ENCODE measurements at places on chromosomes 13 and 19. TPM values are rescaled to one million over a fixed set of nuclear protein-coding genes. Genes with fewer than 3 reads are reported as not detected.

PTH2 gene
- polyA plus RNA-seq, result 1.6 TPM

ELAVL3 gene
- 0.63 TPM for polyA plus RNA-seq

ZNF304 gene
- polyA plus RNA-seq, result 3.5 TPM

KANK2 gene
- polyA plus RNA-seq, result 14.7 TPM

TEX26 gene
- not detected for polyA plus RNA-seq

KIRREL2 gene
- 3.8 TPM for polyA plus RNA-seq

TNFSF11 gene
- 9.9 TPM for polyA plus RNA-seq

ZNF667 gene
- 5.6 TPM for polyA plus RNA-seq

SIGLEC10 gene
- polyA plus RNA-seq, result 0.47 TPM

HPN gene
- polyA plus RNA-seq, result 14.0 TPM

MATK gene
- polyA plus RNA-seq, result 14.1 TPM

MYH14 gene
- 29.1 TPM for polyA plus RNA-seq

CDC42EP5 gene
- 2.3 TPM for polyA plus RNA-seq

All from GM23338 (cell line).